ENCODE measurements at places on chromosomes 7 and 10. TPM values are rescaled to one million over a fixed set of nuclear protein-coding genes. Genes with fewer than 3 reads are reported as not detected.

GRCh38 chr7:52091996-52092395, 775.4 kb upstream of the COBL start:
- DNase-seq, result no peak

DNA sequence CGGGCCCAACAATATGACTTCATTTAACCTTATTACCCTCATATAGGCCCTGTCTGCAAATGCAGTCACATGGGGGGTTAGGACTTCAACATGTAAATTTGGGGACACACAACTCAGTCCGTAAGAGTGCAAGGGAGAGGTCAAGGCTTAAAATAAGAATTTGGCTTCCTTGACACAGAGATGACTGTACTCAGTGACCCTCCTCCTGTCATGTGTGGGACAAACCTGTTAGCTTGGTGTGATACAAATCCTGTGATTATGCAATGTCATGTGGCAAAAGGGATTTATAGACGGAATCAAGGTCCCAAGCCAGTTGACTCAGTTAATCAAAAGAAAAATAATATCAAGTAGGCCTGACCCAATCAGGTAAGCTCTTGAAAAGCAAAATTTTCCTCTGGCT, 25.9 kb upstream of the GTPBP4 start:
- DNase-seq, result no peak

The ECHDC3 gene
- 21.4 TPM for polyA plus RNA-seq

The CTTNBP2 gene
- 34.5 TPM for polyA plus RNA-seq

The FLNC gene
- 23.6 TPM for polyA plus RNA-seq

DNA sequence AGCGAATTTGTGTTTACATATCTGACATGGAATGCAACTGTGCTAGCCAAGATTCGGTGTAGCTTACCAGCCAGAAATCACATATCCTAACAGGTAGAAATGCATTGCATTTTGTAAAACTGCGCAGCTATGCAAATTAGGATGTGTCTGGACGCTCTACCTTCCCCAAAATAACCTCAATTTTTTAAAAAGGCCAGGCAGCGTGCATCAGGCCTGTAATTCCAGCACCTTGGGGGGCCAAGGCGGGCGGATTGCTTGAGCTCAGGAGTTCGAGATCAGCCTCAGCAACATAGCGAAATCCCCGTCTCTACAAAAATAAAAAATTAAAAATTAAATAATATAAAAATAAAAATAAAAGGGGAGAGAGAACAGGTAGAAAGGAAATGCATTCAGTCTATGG, 305.0 kb downstream of the TYW1 start:
- no peak for DNase-seq

DNA sequence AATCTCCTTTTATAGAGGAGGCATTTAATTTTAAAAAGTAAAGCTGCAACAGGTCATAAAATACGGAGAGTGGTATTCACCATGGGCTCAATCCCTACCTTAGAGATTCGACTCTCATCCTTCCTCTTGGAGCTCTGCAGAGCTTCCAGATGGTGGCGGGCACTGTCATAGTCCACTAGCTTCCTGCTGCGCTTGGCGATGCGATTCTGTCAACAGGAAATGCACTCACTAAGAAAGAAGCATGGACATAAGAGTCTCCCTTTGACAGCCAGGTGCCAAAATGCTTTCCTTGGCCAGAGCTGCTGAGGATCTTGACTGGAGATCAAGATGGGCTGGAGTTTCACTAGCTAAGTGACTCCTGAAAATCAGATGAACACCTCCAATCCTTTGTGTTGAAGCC, 154.4 kb downstream of the AMPH start:
- DNase-seq, result no peak

DNA sequence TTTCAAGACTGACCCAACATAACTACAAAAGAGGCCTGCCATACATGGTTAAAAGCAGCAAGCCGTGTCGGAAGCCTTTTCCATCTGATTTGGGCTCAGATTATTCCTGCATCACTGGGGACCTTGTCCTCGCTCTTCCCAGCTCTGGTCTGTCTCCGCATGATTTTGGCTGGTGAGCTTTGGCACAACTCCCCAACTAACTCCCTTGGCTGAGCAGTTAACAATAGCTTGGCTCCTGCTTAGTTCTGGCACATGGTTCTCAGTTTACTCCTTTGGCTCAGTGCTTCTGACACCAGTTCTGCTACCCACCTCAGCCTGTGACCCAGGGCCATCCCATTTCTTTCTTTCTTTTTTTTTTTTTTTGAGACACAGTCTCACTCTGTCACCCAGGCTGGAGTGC, 17.0 kb downstream of the AGK start:
- no peak for DNase-seq

The TMEM213 gene
- 35.2 TPM for polyA plus RNA-seq

GRCh38 chr7:73382934-73383503, 50.6 kb upstream of the FZD9 start:
- no peak for DNase-seq

- DNase-seq, result peak; percentile 11
Observed at GRCh38 chr7:147478796-147479195, 1111.8 kb upstream of the C7orf33 start.

DNA sequence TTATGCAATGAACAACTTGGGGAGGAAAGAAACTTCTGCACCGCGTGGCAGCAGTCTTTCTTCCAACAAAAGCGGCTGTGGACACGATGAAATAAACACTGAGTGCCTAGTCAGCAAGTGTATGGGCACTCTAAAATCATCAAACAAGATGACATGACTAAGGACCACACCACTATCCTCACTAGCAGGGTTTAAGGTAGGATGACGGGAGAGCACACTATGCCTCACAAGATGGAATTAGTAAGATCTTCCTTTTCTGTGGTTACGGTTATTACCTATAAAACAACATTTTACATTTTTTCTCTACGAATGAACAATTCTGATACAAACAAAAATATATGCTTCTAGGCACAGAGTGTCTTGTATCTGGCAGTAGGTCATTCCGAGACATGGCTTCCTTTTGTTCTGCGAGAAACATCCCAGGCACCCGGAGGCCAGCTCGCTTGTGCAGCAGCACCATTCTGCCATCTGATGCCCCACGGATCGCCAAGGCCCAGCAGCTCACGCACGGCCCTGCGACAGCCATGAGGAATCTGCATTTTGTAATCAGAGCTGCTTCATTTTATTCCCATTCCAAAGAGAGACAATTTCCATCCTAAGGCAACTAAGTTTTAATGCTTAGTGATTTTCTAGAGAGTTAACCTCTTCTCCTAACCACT, 54.1 kb upstream of the NCAPG2 start:
- DNase-seq, result no peak

The AKR1C3 gene
- polyA plus RNA-seq, result 63.1 TPM

GRCh38 chr10:114499630-114500190, 95.4 kb upstream of the AFAP1L2 start:
- DNase-seq, result no peak

The LIPM gene
- not detected for polyA plus RNA-seq

The DPP6 gene
- polyA plus RNA-seq, result 48.4 TPM

The AVPI1 gene
- polyA plus RNA-seq, result 3.7 TPM

- no peak for DNase-seq
Observed at GRCh38 chr7:156470399-156471320, 169.9 kb upstream of the RNF32 start.

GRCh38 chr7:105267244-105267643, 121.5 kb downstream of the SRPK2 start:
- no peak for DNase-seq

GRCh38 chr7:18414885-18415284, 80.7 kb upstream of the HDAC9 start:
- DNase-seq, result no peak

DNA sequence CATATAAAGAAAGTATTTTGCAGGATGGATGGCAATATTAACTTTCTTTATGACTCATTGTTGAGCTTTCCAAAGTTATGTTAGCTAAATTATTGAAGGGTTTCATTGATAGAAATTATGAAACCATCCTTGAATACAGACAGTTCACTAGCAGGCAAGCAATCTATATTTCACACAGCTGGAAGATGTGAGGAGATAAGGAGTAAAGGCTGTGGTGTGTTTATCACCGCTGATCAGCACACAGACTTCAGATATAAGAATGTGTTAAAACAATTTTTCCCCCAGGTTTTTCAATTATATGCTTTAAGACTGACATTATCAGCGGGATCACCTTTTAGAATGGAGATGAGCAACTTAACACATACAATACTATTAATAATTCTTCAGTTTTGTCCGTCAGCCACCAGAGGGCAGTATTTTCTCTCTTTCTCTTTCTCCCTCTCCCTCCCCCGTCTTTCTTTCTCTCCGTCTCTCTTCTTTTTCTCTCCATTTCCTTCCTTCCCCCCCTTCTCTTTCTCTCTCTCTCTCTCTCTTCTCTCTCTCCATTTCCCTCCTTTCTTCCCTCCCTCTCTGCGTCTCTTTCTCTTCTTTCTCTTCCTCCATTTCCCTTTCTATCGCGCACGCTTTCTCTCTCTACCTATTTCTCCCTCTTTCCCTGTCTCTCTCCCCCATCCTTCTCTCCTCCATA, 62.9 kb upstream of the FAM171A1 start:
- peak; percentile 72 for DNase-seq

GRCh38 chr10:131141645-131142516, 169.6 kb downstream of the TCERG1L start:
- no peak for DNase-seq

GRCh38 chr10:123996302-123996701, 97.1 kb downstream of the CHST15 start:
- DNase-seq, result no peak

- DNase-seq, result no peak
Observed at GRCh38 chr7:48259463-48260280, 88.4 kb downstream of the ABCA13 start.

The PLEKHA1 gene
- polyA plus RNA-seq, result 102 TPM

The GDF2 gene
- polyA plus RNA-seq, result not detected

DNA sequence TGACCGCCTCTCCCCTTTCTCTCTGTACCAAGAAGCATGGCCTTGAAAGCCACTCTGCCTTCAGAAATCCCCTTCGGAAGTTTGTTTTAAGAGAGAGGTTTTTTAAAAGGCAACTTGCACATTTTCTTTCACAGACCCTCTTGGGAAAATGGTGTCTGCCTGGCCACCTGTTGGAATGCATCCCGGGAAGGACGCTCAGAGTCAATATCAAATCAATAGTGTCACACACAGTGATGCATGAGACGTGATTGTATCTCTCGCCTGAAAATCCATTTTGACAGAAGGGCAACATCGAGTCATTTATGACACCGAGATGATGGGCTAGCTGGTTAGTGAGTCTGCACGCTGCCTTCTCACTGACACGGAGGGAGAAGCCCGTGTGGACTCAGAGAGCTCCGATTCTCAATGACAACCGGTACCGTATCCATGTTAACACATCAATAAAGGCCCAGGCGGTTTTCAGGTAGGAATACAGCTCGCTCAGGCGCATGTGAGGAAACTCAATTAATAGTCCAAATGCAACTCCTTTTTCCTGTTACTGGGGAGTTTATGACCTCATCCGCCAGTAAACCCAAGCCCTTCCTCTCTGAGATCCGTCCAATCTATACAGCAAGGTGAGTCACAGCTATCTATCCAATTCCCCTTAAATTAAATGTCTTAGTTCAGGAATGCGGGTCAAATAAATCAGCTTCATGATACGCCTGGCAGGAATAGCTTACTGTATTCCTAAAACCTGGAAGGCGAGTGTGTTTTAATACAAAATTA, 621.5 kb upstream of the MKI67 start:
- no peak for DNase-seq

DNA sequence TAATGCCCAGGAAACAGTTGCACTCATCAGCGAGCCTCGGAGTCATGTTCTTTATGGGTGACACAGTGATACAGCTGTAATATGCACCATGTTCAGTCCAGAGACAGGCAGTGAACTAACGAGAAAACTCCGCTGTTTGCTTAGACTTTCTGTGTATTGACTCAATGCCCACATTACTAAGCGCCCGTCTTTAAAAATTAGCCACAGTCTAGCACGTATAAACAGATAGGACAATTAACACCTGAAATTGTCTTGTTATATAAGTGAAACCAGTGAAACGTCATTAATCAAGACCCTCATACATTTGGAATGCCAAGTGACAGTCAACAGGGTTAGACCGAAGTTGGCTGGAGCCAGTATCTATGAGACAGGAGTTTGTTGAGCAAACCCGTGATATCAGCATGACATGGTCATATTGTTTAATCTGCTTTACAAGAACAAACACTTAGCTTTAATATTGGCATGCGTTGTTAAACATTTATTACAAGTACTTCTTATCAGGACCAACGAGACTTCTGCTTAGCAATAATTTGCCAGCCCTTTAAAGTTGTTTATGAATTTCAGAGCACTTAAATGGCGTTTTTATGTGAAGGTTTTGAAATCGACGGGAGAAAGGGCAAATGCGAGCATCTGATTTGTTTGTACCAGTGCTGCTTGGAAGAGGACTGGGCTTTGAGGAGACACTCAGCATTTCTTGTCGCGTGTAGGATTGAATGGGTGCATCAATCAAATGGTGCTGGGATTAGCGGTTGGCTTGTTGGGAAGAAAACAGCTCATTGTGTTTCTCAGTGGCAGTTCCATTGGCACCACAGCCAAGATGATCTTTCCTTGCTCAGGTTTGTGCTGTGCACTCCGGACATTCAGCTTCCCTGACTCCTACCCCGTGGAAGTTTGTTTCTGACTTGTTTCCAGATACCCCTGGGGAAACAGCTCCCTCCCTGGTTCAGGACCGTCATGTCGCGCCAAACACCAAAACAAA, 56.3 kb downstream of the CAMK1D start:
- no peak for DNase-seq

The CHST12 gene
- 13.6 TPM for polyA plus RNA-seq

The AGAP4 gene
- polyA plus RNA-seq, result 52.8 TPM

DNA sequence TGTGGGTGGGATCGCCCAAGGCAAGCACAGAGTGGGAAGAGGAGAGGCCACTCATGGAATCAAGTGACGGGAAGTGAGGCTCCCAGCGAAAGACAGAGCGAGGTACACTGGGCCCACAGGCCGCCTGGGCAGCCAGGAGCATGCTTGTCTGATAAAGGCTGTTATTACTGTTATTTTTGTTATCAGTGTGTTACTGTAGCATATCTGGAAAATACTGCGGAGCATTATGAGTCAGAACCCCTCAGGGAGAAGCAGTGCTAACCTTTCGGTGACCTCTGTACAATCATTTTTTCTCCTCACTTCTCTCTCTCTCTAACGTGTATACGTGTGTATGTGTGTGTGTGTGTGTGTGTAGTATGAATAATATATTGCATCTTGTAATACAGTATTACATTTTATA, 3.8 kb upstream of the TCERG1L start:
- DNase-seq, result no peak

GRCh38 chr10:72702868-72703581, 11.1 kb downstream of the MCU start:
- no peak for DNase-seq

The ADAMTS14 gene
- polyA plus RNA-seq, result 2.0 TPM

The TBX20 gene
- polyA plus RNA-seq, result not detected

Measured in renal cortex interstitium (tissue), 15 donors.